ENCODE measurements at places on chromosomes 7 and 10.

DNA sequence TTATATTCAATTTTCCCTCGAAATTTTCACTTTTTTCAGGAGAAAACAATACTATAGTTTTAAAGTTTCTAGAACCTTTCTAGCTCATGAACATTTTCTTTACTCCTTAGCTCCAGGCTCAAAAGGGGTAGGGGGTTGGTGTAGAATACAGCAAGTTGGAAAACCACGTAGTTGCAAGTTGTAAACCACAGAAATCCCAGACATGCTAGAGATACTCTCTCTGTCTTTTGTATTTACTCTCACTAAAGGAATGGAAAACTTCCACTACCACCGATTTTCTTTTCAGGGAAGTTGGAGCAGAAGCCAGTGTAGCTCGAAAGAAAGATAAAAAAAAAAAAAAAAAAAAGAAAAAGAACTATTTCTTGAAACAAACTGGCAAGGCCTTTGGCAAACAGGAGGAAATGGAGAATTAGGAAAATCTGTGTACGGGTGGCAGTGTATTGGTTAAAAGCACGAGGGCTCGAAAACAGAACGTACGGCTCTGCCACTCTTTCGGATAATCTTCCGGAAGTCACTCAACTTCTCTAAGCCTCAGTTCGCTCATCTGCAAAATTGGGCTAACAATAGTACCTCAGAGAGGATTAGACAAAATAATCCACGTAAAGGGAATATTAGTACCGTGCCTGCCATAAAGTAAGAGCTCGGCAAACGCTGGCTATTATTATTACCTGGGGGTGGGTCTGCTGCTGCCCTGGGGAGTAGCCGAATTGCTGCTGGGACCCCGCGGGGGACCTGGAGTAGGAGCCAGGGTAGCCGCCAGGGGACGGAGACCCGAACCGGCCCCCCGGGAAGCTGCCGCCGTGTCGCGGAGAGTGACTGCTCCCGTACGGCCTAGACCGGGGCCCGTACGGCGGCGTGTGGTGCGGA, 628 bp downstream of the MPLKIP start:
- DNase-seq = peak; percentile 24

GRCh38 chr7:51080622-51081269, 235.9 kb downstream of the COBL start:
- no peak for DNase-seq

DNA sequence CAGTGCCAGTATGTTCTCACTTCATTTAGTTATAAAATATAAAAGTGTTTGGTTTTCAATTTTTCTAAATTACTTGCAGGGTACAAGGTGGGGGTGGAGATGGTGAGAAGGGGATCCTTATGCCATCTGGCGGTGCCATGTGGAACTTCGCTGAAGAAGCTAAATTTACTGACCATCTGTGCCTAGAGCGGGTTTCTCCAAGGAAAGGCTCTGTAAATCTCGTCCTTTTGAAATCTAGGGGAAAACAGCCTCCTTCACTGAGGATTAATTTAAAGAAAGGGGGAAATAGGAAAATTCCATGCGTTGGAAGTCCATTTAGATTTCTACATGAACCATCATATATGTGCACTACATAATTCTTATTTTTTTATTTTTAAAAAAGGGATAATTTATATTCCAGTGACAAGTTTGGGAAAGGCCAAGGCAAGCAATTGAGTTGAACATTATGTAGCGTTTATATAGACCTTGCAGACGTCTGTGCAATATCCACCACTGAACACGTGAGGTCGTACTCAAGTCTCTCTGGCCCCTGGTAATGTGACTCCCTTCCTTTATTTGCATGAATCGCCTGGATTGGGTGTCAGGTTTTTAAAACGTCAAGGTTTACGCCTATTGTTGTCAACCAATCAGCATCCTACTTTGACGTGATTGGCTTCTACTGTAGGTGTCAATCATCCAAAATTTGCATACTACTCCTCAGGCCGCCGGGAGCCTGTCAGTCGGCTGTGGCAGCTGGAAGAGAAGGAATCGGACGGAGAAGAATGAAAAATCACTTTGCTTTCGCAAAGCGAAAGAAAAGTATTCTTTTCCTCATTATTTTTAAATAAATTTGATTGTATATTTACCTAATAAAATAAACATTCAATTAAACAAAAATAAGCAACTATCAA, 297.1 kb upstream of the NFE2L3 start:
- peak; percentile 100 for DNase-seq

DNA sequence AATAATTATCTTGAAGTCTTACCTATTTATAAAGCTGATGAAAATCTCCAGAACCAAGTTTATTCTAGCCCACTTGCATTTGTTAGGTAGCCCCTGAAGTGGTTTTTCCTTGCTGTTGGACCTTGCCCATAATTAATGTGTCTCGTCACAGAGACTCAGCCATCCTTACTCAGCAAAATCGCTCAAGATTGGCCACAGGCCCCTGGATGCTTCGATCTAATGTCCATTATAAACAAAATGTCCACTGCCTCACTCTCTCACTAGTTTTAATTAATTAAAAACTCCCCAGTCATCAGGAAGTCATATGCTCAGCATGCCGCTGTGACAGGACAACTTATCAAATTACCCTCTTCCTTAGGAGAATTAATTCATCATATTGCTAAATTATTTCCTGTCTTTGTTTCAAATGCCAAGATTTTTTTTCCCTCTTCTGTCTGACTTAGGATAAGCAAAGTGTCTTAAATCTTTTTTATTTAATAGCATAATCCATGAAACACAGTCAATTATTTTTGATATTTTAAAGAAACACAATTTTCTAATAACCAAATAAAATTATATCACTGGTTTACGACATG, 126.8 kb upstream of the PCLO start:
- no peak for DNase-seq

GRCh38 chr7:56199639-56200038, 83.4 kb upstream of the NUPR2 start:
- DNase-seq = no peak

Measured in MV-4-11 (cell line).